ENCODE measurements at places on chromosomes 3 and 15. TPM values are rescaled to one million over a fixed set of nuclear protein-coding genes. Genes with fewer than 3 reads are reported as not detected.

GPR87 gene
- total RNA-seq, result not detected

SLC4A7 gene
- 54.1 TPM for total RNA-seq

LDHAL6B gene
- total RNA-seq, result not detected

C3orf85 gene
- not detected for total RNA-seq

ZDHHC23 gene
- 3.4 TPM for total RNA-seq

UBA5 gene
- 33.6 TPM for total RNA-seq

GOLGA8B gene
- total RNA-seq, result 371 TPM

CTXN2 gene
- not detected for total RNA-seq

DNA sequence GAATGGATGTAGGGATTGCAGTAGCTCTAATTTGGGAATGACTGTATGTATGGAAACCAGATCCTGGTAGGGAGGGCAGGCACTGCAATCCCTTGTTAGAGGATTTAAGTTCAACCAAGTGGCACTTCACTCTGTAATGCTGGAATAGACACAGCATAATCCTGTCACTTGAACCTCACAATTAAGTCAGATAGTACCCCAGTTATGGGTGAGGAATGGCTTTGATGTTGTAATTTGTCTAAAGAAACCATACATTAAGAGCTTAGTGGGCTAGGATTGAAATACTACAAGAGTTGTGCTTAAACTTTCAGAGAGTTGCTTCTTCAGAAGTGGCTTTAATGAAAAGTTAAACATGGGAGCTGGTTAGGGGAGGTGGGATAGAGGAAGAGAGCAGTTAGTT, 9.3 kb downstream of the RAB7A start:
- DNase-seq, result no peak

DNA sequence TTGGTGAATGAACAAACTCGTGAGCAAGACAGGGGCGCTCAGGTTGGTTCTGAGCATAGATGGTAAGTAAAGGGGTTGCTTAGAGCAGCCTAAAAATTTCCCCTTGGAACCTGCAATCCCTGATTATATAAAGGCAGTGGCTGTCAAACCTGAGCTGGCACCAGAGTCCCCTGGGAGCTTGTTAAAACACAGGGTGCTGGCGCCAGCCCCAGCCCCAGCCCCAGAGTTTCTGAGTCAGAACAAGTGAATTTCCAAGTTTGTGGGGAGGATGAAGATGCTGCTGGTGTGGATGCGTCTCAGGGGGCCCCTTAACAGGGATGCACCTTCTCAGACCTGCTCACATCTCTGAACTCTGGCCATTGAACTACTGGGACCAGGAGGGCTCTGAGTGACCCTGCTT, 48.2 kb downstream of the FEM1B start:
- DNase-seq, result no peak

- DNase-seq, result no peak
Measured at GRCh38 chr3:150627557-150627956, 24.4 kb downstream of the SELENOT start.

GRCh38 chr3:169118666-169119370, 544.7 kb downstream of the MECOM start:
- no peak for DNase-seq

- DNase-seq, result no peak
Measured at GRCh38 chr3:127217596-127218453, 24.9 kb downstream of the PRR23E start.

DNA sequence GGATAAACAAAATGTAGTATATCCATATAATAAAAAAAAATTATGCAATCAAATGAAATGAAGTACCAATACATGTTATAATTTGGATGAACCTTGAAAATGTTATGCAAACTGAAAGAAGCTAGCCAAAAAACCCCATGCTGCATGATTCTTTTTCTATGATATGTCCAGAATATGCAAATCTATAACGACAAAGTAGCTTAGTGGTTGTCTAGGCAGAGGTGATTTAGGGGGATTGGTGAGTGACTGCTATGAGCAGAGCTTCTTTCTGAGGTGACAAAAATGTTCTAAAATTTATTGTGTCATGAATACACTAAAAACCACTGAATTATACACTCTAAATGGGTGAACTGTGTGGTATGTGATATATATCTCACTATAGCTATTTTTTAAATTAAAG, 324.6 kb downstream of the CTNNB1 start:
- DNase-seq, result no peak

- DNase-seq, result no peak
Measured at GRCh38 chr15:72861354-72861910, 77.9 kb upstream of the ADPGK start.

- DNase-seq, result no peak
Measured at GRCh38 chr3:102699819-102700140, 265.0 kb downstream of the ZPLD1 start.

- no peak for DNase-seq
Measured at GRCh38 chr15:77251662-77252061, 168.2 kb downstream of the PEAK1 start.

GRCh38 chr3:82030916-82031315, 269.5 kb upstream of the GBE1 start:
- DNase-seq, result no peak

All from activated naive CD8-positive, alpha-beta T cell treated with anti-CD3 and anti-CD28 coated beads, Interleukin-2, amount 10 ng/mL, durations not matched to agents 7 days and 5 days (primary cell).